Keratinocyte (primary cell): ENCODE measurements at places on chromosomes 6 and 20.

DNA sequence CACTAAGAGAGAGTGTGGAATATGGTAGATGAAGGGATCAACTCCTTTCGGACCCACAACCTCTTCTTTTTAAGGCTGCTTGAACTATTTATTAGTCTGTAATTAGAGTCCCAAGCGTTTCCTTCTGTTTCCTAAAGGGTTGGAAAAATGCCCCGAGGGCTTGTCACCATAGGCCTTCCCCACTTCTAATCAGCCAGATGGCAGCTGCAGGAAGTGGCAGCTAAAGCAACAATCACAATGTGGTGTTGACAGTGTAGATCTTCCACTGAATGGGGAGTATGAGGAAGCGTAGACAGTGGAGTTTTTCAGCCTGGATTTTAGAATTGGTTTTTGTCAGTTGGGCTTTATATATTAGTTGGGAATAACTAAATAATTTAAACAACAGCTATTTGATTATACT, 40.6 kb downstream of the SLC35D3 start:
- no peak for DNase-seq

DNA sequence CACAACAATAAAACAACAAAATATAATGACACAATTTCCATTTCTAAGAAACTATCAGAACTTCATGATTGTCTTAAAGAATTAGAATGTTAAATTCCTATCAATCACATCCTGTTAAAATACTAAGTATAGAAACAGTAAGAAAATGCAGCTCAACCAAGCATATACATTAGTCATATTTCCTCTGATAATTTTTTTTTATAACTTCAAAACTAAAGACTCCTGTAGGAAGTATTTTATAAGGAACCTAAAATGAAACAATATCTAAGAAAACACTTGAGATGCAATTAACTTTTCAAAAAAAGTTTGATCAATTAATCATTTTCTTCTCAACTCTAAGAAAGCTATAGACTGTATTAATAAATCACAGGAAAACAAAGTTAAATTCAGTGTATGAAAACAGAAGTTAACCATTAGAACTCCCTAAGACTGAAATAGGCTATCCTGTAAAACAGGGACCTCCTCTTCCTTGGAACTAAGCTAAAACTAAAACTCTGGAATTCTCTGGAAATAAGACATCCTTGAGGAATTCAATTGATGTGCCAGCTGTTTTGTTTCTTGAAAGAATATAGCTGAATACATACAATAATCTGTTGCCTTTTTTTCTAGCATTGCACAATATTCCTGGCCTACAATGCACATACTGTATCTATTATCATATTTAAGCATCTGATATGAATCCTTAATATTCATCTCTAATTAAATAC, 19.8 kb downstream of the FKBP5 start:
- no peak for DNase-seq

- no peak for DNase-seq
Observed at GRCh38 chr20:24987873-24988835, 4.4 kb downstream of the APMAP start.

DNA sequence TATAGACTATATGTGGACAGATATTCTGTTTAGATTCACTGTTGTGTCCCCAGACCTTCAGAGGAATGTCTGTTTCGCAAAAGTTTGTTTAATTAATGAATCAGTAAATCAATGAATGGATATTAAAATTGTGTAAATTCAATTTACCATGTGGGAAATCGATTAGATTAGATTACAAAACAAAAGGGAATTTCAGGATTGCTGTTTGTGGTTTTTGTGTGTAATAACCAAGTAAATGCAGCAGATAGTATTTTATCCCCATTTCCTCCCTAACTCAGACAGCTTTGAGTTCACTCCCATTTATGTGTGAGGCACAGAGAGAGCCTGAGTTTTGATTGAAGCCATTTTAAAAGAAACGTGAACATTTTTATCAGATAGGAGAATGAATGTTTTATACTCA, 214.8 kb downstream of the ADGB start:
- no peak for DNase-seq

GRCh38 chr20:31758521-31758920, 19.4 kb downstream of the TPX2 start:
- no peak for DNase-seq

DNA sequence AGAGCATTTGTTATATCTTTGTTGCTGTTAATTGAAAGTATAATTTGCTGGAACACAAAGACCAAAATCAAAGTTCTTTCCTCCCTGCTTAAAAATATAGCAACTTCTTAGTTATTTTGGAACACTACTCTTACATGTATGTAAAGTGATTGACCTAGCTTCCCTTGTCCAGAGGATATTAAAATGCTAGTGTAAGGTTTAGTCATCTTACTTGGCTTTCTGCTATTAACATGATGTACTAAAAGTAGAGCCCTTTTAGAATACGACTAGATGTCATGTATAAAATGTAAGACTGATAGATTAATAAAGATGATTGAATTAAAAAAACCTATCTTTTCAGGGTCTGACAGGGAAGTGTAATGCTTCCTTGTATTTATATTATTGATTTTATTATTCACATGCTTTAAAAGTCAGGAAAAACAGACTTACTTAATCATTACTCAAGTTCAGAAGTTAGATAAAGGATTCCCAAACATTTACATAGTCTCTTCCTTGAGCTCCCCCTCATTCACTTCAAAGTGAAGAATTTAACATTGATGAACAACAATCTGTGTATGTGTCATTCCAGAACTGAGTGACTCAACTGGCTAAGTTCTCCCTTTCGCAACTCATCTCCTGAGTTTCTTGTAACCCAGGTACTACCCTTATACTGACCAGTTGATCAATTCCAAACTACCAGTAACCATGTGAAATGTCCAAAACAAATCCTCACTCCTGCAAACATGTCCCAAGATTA, 50.9 kb downstream of the BTBD9 start:
- DNase-seq = no peak

DNA sequence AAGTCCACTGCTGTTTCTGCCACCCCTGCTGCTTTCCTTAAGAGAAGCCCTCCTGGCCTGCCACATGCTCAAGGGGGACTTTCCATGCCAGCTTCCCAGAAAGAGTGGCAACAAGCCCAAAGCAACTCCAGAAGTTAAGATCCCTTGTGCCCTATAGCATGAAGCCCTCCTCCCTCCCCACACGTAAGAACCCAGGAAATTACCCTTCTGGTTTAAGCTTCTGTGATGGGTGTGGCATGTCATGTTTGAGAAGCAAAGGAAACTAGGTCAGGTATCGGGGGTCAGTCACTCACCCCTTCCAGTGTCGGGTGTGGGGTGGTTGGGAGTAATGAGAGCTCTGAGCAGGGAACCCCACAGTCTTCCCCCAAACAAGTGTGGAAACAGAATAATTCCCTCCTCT, 196.1 kb downstream of the LRFN2 start:
- DNase-seq = no peak

GRCh38 chr20:14488756-14489479, 151.5 kb upstream of the FLRT3 start:
- no peak for DNase-seq

DNA sequence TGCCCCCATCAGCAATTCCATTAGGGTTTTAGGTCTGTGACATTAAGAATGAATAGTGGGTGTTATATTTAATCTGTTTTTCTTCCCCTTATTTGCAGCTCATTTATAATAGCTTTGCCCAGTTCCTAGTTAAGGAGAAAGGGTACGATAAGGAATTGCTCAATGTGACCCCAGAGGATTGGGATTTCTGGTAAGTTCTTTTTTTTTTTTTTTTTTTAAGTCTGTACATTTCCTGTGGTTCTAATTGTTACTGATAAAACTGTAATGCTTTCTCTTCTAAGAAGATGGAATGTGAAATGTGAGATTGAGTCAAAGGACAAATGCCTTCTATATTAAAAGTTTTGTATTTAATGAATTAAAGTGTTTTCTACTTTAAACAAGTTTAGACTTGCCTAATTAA, 5.5 kb downstream of the NT5DC1 start:
- no peak for DNase-seq

DNA sequence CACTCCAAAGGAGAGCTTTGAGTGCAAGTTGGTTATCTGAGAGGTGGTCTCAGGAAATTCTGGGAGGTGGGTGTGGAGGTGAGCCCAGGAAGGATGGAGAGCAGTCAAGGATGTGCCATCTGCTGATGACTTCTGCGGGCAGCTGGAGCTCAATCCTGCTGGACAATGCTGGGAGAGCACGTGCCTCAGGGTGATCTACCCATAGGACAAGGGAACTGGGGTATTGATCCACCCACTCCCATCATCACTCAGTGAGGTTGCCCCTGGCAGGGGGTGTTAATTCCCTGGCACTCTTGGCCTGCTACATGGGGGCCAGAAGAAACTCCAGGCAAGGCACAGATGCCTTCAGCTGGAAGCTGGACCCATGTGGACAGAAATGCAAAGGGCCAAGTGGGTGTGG, 7.1 kb upstream of the ZBP1 start:
- DNase-seq = no peak

- DNase-seq = no peak
Observed at GRCh38 chr20:17473659-17474058, 57.5 kb downstream of the BFSP1 start.

DNA sequence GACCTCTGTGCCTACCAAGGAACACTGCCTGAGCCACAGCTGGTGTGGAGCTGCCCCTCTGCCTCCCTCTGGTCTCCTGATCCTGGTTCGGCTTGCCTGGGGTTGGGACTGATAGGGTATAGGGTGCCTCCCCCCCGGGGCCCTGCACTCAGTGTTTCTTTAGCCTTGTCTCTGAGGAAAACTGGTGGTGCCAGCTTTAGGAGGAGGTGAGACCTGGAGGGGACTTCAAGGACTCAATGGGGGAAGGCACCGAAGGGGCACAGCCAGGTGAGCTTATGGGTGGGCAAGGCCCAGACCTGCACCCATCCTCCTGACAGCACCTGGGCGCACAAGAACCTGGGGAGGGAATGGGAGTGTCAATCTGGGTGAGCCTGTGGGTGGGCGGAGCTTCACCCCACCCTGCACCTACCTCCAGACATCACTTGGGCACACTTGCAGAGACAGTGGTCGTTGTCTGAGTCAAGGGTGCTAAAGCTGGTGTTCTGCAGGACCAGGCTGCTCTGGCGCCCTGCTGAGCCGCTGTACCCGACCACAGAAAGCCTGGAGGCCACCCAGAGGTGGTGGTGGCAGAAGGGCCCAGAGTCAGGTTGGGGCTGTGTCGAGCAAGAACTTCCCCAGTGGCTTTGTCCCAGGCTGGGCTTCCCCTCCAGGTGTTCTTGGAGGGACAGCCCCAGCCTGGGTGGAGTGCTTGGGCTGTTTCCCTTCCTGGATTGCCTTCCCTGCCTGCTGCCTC, 40.5 kb downstream of the FAM110A start:
- no peak for DNase-seq
